ENCODE measurements at places on chromosomes 7 and 10.

DNA sequence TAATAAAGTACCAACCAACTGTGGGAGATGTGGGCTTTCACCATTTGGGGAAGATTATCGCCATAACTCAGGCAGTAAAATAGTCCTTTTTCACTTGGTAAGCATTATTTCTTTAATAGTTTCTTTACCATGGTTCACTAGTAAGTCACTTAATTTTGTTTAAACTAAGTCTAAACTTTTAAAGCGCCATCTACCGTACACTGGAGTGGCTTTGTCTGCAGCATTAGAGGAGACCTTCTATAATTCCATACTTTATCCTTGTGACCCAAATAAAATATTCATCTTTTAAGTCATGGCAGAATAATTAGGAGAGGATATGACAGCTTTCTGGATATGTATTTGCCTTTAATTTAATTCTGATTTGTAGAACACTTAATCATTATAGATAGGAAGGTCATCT, 468.0 kb downstream of the MAGI2 start:
- no peak for DNase-seq

DNA sequence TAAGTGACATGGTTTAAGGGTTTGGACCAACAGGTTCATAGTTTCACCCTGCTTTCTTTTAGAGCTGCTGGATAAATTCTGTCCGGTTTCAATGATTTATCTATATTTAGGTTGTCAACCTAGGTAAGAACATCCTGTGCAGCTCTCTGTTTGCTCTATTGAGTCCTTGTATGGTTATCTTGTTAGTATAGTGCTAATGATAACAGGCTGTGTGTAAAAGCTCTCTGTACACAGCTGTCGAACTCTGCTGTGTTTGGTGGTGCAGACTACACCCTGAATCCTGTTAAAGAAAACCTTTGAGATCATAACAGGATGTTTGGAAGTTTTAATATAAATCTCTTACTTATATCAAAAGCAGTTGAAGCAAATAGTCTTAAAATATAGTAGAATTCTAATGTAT, 219.2 kb downstream of the SDK1 start:
- DNase-seq: no peak

GRCh38 chr10:94333051-94333450, 29.7 kb downstream of the NOC3L start:
- no peak for DNase-seq

- no peak for DNase-seq
These were observed 18.0 kb upstream of the NUDCD3 start for GRCh38 chr7:44508328-44509030.

GRCh38 chr7:69663911-69664832, 65.9 kb downstream of the AUTS2 start:
- DNase-seq: no peak

DNA sequence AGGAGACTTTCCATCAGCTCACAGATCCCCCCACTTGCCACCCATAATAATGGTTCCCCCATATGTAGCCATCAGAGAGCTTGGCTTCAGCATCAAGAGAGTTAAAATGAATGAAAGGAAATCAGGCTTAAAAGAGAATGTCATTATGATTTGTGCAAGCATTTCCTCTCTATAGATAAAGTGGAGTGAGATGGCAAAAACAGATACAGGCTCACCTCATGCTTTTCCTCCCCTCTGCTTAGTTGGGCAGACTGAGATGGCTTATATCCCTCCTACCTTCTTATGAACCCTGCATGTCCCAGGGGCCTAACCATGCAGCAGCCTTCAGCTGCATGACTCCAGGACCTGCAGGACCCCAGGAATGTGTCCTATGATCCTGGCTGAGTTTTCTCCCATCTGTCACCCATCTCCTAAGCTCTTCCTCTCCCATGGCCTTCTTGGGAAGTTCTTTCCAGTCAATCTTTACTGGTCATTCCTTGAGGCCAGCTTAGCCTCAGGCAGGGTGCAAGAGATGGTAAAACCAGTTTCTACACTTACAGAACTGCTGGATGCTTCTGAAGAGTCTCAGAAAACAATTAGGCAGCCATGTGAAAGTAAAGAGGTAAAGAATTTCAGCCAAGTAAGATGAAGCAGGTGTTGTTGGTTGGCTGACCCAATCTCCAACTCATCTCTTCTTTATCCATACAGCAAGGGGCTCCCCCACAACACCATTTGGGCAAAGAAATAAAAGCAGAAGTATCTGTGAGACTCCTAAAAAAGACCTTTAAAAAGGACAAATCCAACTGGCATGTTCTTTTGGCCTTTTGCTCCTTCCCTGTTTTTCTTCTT, 159.7 kb downstream of the RTKN2 start:
- no peak for DNase-seq

GRCh38 chr7:112162784-112163506, 43.3 kb downstream of the DOCK4 start:
- DNase-seq: no peak

- DNase-seq: no peak
These were observed 57.0 kb downstream of the CC2D2B start for GRCh38 chr10:95964756-95965155.

- DNase-seq: no peak
These were observed 133.7 kb downstream of the PIP4K2A start for GRCh38 chr10:22580711-22581110.

DNA sequence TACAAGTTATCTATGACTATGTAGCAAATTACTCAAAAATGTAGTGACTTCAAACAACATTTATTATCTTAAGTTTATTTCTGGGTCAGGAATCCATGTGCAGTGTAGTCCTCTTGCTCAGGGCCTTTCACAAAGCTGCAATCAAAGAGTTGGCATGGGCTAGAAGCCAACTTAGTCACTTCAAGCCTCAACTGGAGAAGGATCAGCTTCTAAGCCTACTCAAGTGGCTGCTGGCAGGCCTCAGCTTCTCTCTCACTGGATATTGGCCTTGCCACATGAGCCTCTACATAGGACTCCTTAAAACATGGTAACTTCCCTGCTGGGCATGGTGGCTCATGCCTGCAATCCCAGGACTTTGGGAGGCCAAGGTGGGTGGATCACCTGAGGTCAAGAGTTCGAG, 5.0 kb upstream of the NFE2L3 start:
- no peak for DNase-seq

DNA sequence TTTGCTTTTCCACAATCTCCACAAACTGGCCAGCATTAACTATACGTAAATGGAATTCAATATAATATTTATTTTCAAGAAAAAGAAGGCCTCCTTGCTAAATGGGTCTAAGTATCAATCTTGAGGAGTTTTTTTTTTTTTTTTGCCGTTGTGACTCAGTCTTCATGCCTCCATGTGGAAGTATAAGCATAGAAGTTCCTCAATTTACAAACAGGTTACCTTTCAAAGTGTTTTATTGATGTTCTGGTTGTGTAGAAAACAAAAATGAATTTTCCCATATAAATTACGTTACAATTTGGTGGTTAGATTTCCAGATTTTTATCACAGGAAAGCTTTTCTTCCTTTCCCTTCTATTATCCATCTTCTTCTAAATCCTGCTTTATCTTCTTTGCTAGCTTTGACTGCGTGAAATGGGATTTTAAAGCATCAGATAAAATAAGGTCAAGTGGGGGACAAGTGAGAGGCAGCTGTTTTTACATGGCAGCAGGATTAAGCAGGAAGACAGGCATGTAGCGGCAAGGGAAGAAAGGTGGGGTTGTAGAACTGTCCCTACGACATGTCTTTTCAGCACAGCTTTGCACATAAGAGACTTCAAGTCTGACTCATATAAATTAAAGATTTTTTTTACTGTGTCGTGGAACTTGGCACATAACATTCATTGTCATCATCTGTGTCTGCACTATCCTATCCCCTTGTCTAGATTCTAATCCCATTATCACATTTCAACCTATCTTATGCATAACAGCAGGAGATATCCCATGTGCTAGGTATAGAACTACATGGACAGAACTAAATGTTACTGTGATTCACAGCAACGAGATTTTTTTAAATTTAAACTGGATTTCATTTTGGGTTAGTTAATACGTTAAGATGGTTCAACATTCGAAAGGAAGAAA, 135.3 kb upstream of the FAM3C start:
- no peak for DNase-seq

- DNase-seq: no peak
These were observed 20.4 kb upstream of the TTYH3 start for GRCh38 chr7:2611401-2611800.

DNA sequence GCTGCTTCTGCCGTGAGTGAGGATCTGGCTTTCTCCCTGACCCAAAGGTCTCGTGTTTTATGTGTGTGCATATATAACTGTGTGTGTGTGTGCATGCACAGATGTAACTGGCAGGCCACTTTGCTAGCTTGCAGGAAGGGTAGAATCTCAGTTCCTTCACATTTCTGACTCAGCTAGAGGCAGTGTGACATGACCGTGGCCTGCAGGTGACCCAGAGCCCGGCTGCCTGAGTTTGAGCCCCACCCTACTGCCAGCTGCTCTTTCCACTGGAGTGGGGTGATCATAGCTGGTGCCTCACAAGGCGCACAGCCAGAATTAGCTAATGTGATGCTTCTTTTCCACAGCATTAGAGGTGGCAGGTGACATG, 9.3 kb upstream of the MYL7 start:
- peak; percentile 58 for DNase-seq

DNA sequence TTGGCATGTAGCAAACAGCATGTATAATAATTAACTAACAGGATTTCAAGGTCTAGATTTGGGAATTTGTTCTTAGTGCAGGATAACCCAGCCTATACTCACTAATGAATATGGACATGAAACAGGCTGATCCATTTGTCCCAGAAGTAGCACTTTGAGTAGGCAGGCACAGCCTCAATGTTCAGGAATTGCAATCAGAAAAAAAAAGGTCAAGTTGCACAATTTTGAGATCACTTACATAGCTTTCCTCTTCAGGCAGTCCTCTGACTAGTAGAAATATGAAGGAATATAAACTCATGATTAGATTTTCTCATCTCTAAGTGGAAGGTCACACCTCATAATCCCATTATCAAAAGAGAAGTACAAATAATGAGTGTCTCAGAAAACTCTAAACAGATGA, 921.4 kb upstream of the CELF2 start:
- DNase-seq: no peak

DNA sequence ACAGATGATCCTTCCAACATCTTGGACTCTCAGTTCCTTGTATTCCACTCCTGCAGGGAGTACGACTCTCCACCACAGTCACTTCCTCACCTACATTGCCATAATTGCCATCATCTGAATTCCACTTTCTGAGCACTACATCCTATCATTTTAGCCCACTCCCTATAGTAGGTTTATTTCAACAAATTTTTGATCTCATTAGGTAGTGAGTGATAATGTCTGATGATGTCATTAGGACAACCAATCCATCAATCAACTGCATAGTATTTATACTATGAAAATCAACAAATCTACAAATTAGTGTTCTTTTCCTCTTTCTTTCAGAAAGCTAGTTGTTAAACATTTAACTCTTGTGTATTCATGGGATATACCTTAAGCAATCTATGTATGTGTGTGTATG, 13.7 kb upstream of the TRA2A start:
- no peak for DNase-seq

- no peak for DNase-seq
These were observed 264.3 kb downstream of the RNLS start for GRCh38 chr10:88318803-88319202.

DNA sequence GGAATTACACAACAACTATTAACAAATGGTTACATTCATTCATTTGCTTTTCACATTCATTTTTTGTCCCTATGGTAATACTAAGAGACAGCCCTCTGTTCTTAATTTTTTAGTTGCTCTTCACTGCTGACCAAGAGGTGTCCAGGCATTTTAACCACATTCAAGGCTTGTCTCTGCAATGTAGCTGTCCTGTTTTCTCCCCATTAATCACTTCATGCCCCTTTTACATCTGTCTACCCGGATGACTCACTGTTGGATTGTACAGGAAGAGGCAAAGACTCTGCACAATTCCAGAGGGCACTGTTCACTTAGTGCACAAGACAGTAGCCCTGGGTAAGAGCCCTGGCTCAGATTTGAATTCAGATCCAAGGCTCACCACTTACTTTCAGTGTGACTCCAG, 168.5 kb downstream of the NOC3L start:
- DNase-seq: no peak

DNA sequence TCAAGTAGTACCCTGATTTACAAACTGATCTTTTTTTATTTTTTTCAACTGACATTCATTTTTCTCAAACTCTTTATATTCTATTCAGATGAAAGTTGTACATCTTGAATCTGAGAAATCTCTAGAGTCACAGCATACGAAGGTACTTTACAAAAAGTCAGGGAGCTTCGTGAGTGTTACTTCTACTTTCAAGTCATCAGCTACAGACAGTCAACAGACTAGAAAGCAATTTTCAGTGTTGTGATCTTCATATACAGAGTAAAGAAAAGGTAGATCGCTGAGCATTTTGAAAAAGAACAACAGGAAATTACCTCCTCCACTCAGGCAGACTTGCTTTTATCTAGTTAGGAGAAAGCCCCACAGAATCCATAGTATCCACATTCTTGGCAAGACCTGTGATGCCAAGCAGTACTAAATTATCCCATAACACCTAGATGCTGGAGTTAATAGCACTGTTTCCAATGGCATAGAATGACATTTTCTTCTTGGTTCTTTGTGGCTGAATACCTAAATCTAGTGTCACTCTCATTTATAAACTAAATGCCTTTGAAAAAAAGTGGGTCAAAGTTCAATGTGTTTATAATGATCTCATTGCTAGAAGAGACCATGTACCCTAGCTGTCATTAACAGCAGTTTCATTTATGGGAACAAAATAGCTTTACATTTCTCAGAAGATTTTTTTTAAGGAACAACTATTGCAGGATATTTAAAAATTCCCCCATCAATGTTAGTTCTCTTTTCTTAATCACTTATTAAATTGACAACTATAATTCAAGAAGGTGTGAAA, 12.0 kb upstream of the ZNF800 start:
- DNase-seq: no peak

DNA sequence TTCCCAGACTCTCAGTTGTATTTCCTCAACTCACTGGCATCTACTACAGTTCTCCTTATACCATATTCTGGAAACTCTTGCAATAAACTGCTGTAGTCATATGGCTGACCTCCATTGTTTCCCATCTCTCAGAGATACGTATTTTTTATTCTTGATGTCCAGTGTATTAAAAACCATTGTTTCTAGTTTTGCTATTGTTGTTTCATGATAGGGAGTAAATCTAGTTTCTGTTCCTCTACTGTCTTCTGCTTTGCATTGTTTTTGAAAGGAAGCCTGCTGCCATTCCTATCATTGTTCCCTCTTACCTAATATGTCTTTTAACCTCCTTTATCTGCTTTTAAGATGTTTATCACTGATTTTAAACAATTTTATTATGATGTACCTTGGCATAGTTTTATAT, 255.0 kb downstream of the ADK start:
- DNase-seq: no peak

GRCh38 chr10:21534280-21534586, 201 bp downstream of the MLLT10 start:
- no peak for DNase-seq

- DNase-seq: no peak
These were observed 43.9 kb upstream of the SRGN start for GRCh38 chr10:69043931-69044531.

DNA sequence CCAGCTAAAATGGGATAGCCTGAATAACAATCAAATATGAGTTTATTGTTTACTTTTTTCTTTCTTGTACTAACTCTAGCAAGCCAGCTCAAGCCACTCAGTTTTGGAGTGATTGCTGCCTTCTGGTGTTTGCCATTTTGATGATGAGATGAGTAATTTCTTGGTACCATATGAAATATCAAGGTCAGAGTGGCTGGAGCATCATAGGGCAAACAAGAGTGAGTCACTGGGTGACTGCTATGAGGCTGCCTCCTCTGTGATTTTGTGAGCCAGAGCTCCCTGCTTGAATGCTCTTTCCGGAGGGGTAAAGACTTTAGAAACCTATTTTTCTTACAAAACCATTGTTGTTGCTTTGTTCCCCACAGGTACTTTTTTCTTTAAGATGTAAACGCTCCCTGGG, 295.6 kb downstream of the PRKG1 start:
- no peak for DNase-seq
